ENCODE measurements at places on chromosomes 6 and 20.

GRCh38 chr6:14129575-14129974 lies 12.0 kb downstream of the CD83 start:
- DNase-seq = peak; percentile 42

DNA sequence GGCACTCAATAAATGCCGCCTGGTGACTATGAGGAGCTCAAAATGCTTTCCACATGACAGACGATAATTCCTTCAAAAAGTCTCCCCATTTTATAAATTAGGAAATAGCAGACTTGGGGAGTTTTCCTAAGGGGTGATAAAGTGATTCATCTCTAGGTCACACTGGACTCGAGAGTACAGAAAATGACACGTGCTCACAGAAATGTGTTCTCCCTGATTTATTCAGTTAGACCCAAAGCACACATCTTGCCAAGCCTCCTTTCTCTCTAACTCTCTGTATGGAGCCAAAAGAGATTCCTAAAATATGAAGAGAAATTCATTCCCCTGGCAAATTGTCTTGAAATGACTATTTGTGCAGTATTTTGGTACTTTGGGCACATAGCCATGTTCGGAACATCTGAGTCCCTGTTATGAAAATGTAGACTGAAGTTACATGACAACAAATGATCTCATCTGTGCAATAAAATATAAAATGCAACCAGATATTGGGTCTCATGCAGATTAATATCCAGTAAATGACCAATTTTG lies 381.1 kb downstream of the TFAP2B start:
- no peak for DNase-seq

GRCh38 chr6:125858427-125859320 lies 67.9 kb downstream of the NCOA7 start:
- DNase-seq = no peak

DNA sequence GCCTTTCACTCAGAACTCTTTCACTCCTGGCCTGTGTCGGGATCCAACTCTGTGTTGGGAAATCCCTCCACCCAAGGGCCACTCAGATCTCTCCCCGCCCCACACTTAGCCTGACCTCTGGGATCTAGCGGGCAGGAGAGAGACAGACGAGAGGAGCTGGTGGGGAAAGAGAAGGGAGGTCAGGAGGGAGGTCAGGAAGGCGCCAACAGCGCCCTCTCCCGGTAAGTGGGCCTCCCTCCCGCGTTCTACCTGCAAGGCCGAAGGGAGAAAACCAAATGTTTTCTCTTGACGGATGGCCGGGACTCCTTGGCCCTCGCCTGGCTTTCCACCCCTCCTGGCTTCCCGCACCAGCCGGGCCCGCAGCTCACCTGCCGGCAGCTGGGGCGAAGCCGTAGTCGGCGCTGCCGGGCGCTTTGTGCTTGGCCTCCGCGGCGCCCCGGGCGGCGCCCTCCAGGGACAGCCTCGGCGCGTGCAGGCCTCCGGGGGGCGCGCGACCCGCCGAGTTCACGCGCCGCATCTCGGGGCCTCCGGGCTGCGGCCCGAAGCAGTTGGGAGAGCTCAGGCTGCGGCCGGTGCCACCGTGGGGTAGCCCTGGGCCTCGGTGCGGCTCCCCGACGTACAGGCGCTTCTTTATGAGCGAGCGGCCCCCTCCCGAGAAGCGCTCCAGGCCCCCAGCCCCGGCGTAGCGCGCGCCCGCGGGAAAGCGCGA lies 38.2 kb downstream of the C6orf132 start:
- no peak for DNase-seq

- DNase-seq = peak; percentile 64
Observed at GRCh38 chr20:17875106-17875980, 93.3 kb downstream of the SNX5 start.

- DNase-seq = no peak
Observed at GRCh38 chr20:53480913-53481312, 112.7 kb downstream of the ZNF217 start.

DNA sequence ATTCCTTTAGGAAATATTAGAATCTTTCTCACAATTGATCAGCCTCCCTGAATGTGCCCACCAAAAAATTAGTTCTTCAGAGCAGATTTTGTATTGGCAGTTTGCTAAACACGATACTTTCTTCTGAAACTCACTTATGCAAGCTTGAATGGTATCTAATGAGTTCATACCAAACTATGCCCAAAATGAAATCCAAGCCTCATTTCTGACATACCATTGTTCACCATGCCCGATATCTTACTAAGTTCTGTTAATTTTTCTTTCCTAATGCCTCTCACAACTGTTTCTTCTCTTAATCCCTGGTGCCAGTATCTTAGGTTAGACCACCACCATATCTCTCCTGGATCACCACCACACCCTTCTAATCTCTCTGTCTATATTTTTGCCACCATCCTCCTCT lies 755.9 kb downstream of the KIF16B start:
- DNase-seq = no peak

DNA sequence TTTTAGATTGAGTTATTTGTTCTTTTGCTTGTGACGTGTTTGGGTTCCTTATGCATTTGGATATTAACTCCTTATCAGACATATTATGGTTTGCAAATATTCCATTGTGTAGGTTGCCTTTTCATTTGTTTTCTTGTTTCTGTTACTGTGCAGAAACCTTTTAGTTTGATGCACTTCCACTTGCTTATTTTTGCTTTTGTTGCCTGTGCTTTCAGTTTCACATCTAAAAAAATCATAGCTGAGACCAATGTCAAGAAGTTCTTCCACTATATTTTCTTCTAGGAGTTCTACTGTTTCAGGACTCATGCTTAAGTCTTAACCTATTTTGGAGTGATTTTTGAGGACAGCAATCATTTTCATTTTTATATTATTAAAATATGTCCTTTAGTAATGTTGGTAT lies 113.5 kb downstream of the EPM2A start:
- DNase-seq = no peak

- no peak for DNase-seq
Observed at GRCh38 chr6:43883847-43884651, 114.0 kb downstream of the VEGFA start.

GRCh38 chr6:37674161-37674560 lies 23.5 kb downstream of the MDGA1 start:
- peak; percentile 62 for DNase-seq

- DNase-seq = no peak
Observed at GRCh38 chr6:13288481-13288880, 39.9 kb downstream of the TBC1D7 start.

DNA sequence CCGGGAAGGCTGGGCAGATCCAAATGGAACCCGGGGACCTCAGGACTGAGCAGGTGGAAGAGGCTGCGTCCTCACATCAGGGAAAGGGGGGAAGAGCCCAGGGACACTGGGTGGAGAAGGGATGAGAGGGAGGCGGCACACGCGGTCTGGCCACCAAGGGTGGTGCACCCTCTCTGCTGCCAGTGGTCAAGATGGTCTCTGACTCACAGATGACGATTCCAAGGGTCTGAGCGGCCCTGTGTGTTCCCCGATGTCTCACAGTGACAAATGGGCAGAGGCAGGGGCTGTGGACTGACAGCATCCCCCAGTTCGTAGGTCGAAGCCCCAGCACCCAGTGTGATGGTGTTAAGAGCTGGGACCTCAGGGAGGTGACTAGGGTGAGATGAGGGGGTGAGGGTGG lies 32.1 kb downstream of the SLCO4A1 start:
- DNase-seq = no peak

DNA sequence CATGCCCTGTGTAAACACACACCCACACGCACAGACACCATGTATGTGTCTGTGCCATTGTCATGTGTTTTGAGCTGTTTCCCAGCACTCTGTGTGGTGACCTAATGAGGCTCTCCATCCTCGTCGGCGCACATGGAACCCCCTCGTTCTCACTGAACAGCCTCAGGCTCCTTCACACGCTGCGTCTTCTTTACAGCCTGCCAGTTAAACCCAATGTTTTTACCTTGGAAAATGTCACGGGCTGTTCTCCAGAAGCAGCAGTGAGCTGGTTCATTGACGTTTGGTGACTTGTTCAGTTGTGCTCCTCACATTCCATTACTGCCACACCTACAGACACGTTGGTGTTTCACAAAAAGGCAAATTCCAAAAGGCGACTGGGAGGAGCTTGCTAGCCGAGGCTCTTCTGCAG lies 201.0 kb upstream of the FOXQ1 start:
- no peak for DNase-seq

DNA sequence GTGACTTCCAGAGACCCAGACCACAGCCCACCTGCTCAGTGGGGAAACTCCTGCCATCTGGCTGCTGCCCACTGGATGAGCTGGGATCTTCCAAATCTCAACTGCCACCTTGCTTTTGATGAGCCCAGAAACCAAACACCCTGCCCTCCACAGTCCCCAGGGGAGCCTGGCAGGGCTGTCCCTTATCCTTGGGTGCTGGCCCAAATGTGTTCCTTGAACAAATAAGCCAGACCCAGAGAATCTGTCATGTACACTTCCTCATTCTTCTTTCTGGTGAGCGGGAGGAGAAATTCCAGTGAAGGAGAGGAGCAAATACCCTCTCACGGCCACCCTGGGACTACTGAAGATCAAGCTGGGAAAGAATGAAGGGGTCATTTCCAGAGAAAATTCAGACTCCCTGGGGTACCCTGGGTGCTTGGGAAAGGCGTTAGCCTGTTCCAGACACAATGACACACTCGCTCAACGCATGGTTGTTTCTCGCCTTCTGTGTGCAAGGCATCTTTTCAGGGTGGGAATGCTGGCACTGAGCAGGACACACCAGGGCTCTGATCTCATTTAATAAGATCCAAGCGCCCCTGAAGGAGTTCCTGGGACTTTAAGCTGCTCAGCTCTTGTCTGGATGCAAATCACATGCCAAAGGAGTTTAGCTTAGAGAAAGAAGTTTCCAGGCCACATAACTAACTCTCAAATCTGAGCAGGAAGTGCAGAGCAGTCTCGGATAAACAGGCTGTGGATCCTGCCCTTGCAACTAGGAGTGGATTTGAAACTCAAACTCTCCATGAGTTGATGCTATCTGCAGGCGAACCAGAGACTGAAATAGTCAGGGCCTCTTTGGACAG lies 38.5 kb downstream of the PXDC1 start:
- DNase-seq = no peak

- DNase-seq = no peak
Observed at GRCh38 chr20:57403216-57403615, 12.0 kb downstream of the RBM38 start.

DNA sequence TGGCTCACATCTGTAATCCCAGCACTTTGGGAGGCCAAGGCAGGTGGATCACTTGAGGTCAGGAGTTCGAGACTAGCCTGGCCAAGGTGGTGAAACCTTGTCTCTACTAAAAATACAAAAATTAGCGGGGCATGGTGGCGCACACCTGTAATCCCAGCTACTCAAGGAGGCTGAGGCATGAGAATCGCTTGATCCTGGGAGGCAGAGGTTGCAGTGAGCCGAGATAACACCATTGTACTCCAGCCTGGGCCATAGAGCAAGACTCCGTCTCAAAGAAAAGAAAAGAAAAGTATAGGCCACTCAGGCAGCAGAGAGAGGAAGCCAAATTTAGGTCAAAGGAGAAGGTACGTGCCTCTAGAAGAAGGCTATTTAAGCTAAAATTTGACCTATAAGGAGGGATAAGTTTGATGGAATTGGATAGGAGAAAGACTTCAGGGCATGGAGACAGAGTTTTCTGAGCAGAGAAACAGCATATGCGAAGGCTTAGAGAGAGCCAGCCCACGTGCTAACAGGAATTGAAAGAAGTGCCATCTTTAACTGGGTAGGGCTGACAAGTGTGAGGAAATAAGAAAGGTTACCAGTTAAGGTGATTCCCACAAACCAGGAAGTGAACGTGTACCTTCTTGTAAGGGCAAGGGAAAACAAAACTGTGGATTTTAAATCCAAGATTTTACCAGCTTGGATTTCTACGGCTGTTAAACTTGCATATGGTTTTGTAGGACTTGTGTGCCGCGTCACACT lies 113.8 kb downstream of the IPCEF1 start:
- no peak for DNase-seq

DNA sequence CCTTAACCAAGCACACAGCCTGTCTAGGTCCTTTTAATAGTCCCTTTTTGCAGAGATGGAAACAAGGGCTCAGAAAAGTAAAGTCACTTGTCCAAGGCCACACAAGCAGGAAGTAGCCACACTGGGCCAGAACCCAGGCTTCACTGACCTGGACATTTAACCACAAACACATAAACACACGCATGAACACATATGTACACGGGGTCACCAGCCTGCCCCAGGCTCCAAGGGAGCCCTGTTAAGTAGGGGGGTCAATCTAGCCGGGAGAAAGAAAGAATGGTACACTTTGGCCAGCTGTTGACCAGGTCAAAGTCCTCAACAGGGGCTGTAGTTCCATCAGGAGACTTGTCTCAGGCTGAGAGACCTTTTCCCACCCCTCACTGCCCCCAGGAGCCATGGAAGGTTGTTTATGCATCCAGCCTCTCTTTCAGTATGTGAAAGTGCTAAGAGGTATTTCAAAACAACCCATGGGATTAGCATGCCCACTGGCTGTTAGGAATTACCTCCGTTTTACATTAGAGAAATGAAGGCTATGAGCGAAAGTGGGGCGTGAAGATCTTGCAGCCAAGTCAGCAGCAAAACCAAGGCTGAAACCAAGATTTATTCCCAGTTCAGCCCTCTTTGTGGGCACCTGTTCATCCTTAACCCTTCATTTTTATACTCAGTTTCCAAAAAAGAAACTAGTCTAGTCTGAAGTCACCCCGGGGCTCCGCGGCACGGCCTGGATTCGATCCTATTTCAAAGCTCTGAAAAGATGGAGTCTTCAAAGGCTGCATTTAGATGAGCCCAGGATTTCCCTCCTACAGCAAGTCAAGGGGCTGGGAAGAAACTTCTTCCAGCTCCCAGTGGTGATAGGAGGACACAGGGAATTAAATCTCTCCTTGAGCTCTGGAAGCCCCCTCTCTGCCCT lies 9.8 kb downstream of the SDC4 start:
- no peak for DNase-seq

DNA sequence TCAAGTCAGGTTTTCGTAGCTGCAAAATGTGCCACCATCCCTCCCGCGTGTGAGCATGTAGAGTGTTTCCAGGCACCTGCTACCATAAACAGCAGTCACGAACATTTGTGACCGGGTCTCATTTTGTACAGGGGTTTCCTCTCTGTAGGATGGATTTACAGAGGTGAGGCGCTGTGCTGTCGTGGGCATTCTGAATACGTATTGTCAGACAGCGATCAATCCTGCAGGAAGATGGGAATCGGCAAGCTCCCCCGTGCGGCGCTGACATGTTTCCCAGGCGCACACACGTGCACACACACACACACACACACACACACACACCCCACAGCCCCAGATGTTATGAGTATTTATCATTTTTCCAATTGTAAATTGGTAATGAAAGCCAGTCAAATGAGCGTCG lies 15.8 kb downstream of the ANKRD60 start:
- DNase-seq = no peak

GRCh38 chr20:37537505-37537904 lies 9.8 kb upstream of the BLCAP start:
- no peak for DNase-seq

GRCh38 chr6:3456898-3457709 lies at the start of gene SLC22A23:
TSS of gene SLC22A23 (minus strand) at chr6:3457050. CDS start at chr6:3456559, 491 bp downstream.
- DNase-seq = peak; percentile 60

- DNase-seq = no peak
Observed at GRCh38 chr20:11922561-11922960, 4.9 kb downstream of the BTBD3 start.
